ENCODE measurements at places on chromosomes 2 and 18. TPM values are rescaled to one million over a fixed set of nuclear protein-coding genes. Genes with fewer than 3 reads are reported as not detected.
A peak's percentile ranks its signal among the peaks of the same experiment; 100 is the strongest.

Gene MAP3K20
- 23.9 TPM for total RNA-seq

Gene SCN7A
- total RNA-seq = not detected

Gene SCG2
- total RNA-seq = not detected

Gene KCNG2
- total RNA-seq = 0.26 TPM

DNA sequence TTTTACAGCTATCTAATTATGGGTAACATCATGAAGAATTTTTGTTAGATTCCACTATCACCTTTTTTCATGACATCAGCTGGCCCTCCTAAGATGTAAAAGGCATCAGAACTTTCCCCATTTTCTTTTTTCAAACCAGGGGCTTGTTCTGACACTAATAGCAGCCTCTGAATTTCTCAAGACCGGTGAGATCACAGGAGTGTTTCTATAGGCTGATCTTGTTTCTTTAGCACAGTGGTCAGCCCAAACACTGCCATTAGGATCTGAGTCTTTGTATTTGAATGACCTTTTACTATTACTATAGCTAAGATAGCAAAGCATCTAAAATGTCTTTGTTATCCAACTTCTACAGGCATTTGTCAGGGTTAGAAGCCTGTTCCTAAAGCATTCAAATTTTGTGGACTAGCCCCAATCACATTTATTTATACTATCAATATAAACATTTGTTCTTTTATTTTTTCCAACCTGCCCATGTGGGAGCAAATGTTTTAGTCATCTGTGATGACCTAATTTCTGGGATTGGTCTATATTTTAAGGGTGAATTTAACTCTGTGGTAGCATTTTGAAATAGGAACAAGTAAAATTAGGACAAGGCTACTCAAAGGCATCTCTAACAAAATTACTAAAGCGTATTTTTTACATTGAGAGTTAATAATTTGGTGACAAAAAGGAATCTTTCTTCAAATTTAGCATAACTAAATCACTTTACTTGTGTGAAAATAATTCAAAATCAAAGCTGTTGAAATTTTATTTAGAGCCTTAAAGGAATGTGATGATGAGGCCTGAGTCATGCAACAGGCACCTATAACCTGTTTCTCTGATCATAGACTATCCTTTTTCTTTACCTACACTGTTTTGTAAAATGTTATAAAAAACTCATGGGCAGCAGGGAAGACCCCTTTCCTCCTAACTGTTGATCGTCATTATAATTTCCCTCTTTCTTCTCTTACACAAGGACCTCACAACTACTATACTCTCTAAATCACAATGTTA is 39.3 kb downstream of the ZAP70 start:
- DNase-seq = no peak

GRCh38 chr2:30298302-30298701 is 67.0 kb downstream of the LBH start:
- no peak for DNase-seq

GRCh38 chr2:174121175-174121574 is 127.2 kb downstream of the OLA1 start:
- DNase-seq = peak; percentile 33

- no peak for DNase-seq
Observed at GRCh38 chr2:85111819-85112281, 21.3 kb upstream of the TCF7L1 start.

DNA sequence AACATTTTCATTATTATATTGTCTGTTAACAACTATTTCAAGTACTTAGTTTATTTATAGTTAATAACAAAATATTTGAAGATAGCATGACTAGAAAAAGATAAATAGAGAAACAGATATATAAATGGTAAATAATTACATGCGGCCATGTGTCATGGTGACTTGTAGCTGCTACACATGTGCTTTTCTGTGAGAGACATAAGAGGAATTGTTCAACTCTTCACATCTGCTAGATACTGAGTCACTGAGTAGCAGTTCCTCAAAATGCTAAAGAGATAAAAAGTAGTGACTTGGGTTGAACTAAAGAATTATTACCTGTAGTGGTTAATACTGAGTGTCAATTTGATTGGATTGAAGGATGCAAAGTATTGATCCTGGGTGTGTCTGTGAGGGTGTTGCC is 37.5 kb upstream of the SCN9A start:
- DNase-seq = no peak

- no peak for DNase-seq
Observed at GRCh38 chr2:234139755-234140154, 89.3 kb downstream of the SPP2 start.
